T-helper 17 cell (primary cell): ENCODE measurements at places on chromosomes 16 and 17. TPM values are rescaled to one million over a fixed set of nuclear protein-coding genes. Genes with fewer than 3 reads are reported as not detected.

FTO gene
- total RNA-seq: 53.3 TPM

- H3K36me3 ChIP-seq: no peaks in the 10 kb centered on the region
- no peak overlapping the region for H3K27ac ChIP-seq
- peak overlapping the region; percentile 90 for H3K4me3 ChIP-seq
- peaks cover 21% of the 10 kb centered on the region for H3K4me1 ChIP-seq
- no peaks in the 10 kb centered on the region for H3K27me3 ChIP-seq
These were observed 902 bp downstream of the ARHGAP27 start for GRCh38 chr17:45431531-45432404.

- H3K4me3 ChIP-seq: peak overlapping the region; percentile 93
- peaks cover 23% of the 10 kb centered on the region for H3K36me3 ChIP-seq
- no peak for DNase-seq
- H3K4me1 ChIP-seq: peaks cover 48% of the 10 kb centered on the region
- H3K27ac ChIP-seq: peak overlapping the region; percentile 100
These were observed 5.2 kb downstream of the EVI2B start for GRCh38 chr17:31308372-31309334.

GRCh38 chr16:75445298-75445697 is 12.0 kb upstream of the CFDP1 start:
- no peaks in the 10 kb centered on the region for H3K27me3 ChIP-seq
- H3K4me1 ChIP-seq: peaks cover 9% of the 10 kb centered on the region
- no peak overlapping the region for H3K27ac ChIP-seq

GRCh38 chr17:49851387-49852291 is 3.8 kb upstream of the TAC4 start:
- no peaks in the 10 kb centered on the region for H3K36me3 ChIP-seq
- H3K27me3 ChIP-seq: peaks cover 4% of the 10 kb centered on the region
- peak overlapping the region; percentile 96 for H3K4me3 ChIP-seq
- DNase-seq: peak; percentile 63

GRCh38 chr17:49315551-49316257 is 46.3 kb downstream of the ZNF652 start:
- H3K27ac ChIP-seq: peak overlapping the region; percentile 79
- H3K27me3 ChIP-seq: no peaks in the 10 kb centered on the region
- peaks cover 8% of the 10 kb centered on the region for H3K36me3 ChIP-seq
- peaks cover 22% of the 10 kb centered on the region for H3K4me1 ChIP-seq
- peak; percentile 58 for DNase-seq

- peak overlapping the region; percentile 19 for H3K27ac ChIP-seq
- peaks cover 2% of the 10 kb centered on the region for H3K36me3 ChIP-seq
- H3K27me3 ChIP-seq: no peaks in the 10 kb centered on the region
- peaks cover 22% of the 10 kb centered on the region for H3K4me1 ChIP-seq
These were observed 16.0 kb downstream of the DCUN1D3 start for GRCh38 chr16:20884240-20884556.

DNA sequence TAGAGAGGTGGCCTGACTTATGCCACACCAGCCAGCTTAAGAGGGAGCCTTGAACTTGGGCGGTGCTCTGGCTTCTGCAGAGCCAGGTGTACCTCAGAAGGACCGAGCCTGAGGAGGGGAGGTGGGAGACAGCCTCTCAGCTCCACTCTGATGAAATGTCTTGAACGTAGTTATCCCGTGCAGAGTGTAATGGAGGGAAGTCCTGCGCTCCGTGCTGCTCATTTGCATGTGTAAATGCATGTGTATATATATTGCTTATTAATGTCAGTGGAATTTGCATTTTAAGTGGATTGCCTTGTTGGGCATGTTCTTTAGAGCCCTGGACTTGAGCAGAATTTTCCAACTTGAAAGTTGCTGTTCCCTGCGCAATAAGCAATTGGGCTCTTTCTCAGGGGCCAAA is 264.9 kb upstream of the SDK2 start:
- no peak for DNase-seq
- H3K27me3 ChIP-seq: peaks cover 67% of the 10 kb centered on the region
- H3K36me3 ChIP-seq: peaks cover 2% of the 10 kb centered on the region
- H3K4me3 ChIP-seq: no peak overlapping the region

DNA sequence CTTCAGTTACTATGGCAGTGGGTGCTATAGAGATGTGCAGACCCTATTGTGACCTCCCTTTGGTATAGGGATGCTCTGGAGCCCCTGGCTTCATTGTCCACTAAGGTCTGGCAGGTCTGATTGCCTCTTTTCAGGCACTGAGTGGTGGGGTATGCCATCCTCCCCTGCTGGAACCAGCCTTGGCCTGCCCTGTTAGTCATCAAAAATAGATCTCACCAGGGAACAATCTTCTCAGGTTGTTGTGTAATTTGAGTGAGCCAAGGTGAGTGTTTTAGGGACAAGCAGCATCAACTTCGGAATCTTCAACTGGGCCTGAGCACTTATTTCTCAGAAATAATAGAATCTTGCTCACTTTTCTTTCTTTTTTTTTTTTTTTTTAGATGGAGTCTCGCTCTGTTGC is 19.6 kb downstream of the HMOX2 start:
- DNase-seq: no peak
- H3K36me3 ChIP-seq: no peaks in the 10 kb centered on the region
- peaks cover 55% of the 10 kb centered on the region for H3K4me1 ChIP-seq
- H3K4me3 ChIP-seq: no peak overlapping the region
- H3K27me3 ChIP-seq: no peaks in the 10 kb centered on the region
- H3K27ac ChIP-seq: peak overlapping the region; percentile 79

GRCh38 chr17:21564262-21564661 is 128.1 kb upstream of the KCNJ18 start:
- H3K36me3 ChIP-seq: no peaks in the 10 kb centered on the region
- H3K27ac ChIP-seq: no peak overlapping the region
- H3K27me3 ChIP-seq: peaks cover 43% of the 10 kb centered on the region
- H3K4me1 ChIP-seq: no peaks in the 10 kb centered on the region
- DNase-seq: no peak

DNA sequence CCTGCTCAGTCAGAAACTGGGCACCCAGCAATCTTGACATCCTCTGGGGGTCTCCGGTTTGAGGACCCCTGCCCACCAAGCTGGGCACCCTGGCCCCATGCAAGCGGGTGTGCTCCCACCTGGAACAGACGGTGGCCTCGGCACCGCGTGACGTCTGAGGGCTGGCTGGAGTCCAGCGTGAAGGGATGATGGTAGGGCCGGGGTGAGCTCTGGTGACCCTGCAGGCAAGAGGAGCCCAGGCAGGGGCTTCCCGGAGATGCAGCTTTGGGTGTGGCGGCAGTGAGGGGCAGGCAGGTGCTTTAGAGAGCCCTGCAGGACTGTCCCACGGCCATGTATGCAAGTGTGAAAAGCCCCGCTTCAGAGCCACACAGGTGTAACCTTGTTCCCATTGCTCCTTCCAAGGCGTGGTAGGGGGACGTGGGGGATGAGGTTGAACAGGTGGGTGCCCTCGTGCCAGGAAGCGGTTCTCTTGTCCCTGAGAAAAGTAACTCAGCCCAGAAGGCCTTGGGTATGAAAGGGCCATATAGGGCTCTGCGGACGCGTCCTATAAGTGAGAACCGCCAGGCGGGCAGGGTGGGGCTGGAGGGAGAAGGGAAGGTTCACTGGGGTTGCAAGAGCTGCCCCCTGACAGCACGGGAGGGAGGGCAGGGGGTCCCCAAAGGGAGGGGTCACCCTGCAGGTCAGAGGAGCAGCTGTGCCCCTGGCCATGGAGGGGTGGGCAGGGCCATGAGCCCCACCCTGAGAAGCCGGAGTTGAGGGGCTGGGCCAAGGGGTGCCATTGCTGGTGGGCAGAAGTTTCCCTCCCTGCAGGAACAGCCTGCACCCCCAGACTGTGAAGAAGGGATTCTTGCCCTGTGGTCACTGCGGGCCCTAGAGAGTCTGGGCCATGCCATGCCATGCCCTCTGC is 9.2 kb downstream of the RGS11 start:
- peaks cover 5% of the 10 kb centered on the region for H3K36me3 ChIP-seq
- DNase-seq: no peak

DNA sequence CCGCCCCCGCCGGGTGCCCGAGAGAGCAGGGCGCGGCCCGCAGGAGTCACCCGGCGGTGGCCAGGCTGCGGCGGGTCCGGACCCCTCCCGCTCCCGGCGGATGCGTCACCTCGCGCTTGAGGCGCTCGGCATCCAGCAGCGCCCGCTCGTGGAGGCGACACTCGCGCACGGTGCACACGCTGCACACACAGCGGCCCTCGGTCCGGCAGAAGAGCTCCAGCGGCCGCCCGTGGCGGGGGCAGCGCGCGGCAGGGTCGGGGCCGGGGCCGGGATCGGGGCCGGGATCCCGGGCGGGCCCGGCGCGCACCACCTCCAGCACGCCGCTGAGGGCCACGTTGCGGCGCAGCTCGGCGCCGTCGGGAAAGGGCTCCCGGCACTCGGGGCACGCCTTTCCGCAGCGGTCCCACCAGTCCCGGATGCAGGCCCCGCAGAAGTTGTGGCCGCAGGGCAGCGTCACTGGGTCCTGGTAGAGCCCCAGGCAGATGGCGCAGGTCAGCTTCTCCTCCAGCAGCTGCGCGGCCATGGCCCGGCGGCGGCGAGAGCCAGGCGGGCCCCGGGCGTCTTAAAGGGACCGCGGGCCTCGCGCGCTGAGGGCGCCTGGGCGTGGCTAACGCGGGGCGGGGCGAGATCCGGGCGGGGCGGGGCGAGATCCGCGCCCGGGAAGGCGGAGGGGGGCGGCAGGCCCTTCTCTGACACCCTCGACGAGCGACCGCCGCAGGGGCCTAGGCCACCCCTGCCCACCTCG is at the start of gene TRIM65:
TRIM65 (minus strand) TSS at position 537 of the 745 bp plus-strand sequence; CDS start at position 523, 14 bp downstream.
- DNase-seq: peak; percentile 62
- H3K4me1 ChIP-seq: peaks cover 21% of the 10 kb centered on the region
- H3K4me3 ChIP-seq: peak within 1 kb of the TSS; percentile 89
- H3K36me3 ChIP-seq: no peaks in the 10 kb centered on the region
- peak within 1 kb of the TSS; percentile 88 for H3K27ac ChIP-seq

DNA sequence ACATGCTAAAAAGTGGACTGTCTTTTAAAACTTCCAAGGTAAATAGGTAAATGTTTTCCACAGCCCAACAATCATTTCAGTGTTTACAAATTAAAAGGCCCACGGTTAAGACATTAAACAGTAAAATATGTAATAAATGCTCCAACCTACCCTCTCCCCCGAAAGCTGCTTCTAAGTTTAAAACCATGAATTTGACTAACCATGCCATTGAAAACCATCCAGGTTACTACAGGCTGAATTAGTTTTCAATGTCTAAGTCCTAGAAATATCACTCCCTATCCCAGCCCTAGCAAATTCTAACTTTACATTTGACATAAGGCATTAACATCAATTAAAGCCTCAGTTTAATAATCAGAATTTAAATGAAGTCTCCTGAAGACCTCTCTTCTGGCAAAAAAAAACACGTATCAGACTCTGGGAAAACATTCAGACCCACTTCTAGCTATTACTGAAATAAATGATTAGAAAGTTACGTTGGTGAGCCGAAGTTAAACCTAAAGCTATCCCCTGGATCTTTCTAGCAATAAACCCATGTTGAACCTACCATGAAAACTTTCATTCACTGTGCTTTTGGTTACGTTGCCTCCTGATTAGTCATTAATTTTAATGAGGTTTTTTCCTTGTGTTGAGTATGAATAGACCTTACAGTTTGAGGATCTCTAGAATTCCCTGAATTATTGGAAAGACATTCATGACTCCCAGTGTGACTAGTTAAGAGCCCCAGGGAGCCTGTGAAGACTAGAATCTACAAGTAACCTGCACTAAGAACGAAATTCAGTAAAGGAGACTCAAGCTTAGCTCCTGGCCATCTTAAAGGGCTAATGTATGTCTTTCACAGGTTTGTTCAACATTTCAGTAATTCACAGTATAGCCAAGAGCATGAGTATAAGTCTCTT is 1.7 kb upstream of the POLG2 start:
- no peaks in the 10 kb centered on the region for H3K27me3 ChIP-seq
- peaks cover 17% of the 10 kb centered on the region for H3K36me3 ChIP-seq
- DNase-seq: no peak
- H3K27ac ChIP-seq: peak overlapping the region; percentile 100
- H3K4me1 ChIP-seq: peaks cover 73% of the 10 kb centered on the region

GRCh38 chr17:62673614-62674362 is 46.3 kb downstream of the MRC2 start:
- DNase-seq: no peak
- no peak overlapping the region for H3K27ac ChIP-seq
- H3K27me3 ChIP-seq: no peaks in the 10 kb centered on the region
- H3K4me1 ChIP-seq: peaks cover 7% of the 10 kb centered on the region
- no peak overlapping the region for H3K4me3 ChIP-seq

- H3K4me3 ChIP-seq: peak within 1 kb of the TSS; percentile 92
- peaks cover 11% of the 10 kb centered on the region for H3K4me1 ChIP-seq
- H3K27ac ChIP-seq: peak within 1 kb of the TSS; percentile 54
- no peak for DNase-seq
These were observed at the start of gene TPPP3 for GRCh38 chr16:67393111-67393787. TSS of gene TPPP3 (minus strand) at chr16:67393498. CDS start at chr16:67391111, 2,387 bp downstream.

GRCh38 chr17:27798376-27798775 is 2.0 kb downstream of the NOS2 start:
- H3K36me3 ChIP-seq: peaks cover 10% of the 10 kb centered on the region
- H3K27me3 ChIP-seq: peaks cover 65% of the 10 kb centered on the region
- H3K4me3 ChIP-seq: no peak overlapping the region
- H3K4me1 ChIP-seq: peaks cover 12% of the 10 kb centered on the region
- DNase-seq: no peak

RAB26 gene
- 0.21 TPM for total RNA-seq

KRT31 gene
- total RNA-seq: not detected

DNA sequence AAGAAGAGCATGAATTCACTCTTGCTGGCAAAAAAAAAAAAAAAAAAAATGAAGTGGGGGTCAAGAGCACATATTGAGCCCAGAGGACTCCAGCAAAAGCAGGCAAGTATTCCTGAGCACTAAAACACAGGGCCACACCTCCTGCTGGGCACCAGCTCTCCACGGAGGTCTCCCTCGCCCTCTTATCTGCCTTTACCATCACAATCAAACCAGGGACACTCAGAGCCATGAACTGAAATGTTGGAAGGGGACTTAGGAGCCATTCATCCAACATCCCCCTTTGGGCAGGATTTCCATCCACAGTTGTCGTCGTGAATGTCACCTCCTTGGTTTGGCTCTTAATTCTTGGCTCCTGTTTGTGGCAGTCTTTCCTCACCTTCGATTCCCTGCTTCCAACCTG is 89.8 kb upstream of the GNAO1 start:
- no peak overlapping the region for H3K27ac ChIP-seq
- DNase-seq: no peak
- no peaks in the 10 kb centered on the region for H3K4me1 ChIP-seq

GRCh38 chr17:57516290-57517230 is 228.5 kb downstream of the CCDC182 start:
- H3K27ac ChIP-seq: no peak overlapping the region
- H3K4me3 ChIP-seq: no peak overlapping the region

CASKIN2 gene
- total RNA-seq: 0.08 TPM

GRCh38 chr16:65353183-65353582 is 231.3 kb upstream of the CDH11 start:
- H3K4me3 ChIP-seq: no peak overlapping the region
- no peak overlapping the region for H3K27ac ChIP-seq
- no peaks in the 10 kb centered on the region for H3K4me1 ChIP-seq
- no peaks in the 10 kb centered on the region for H3K27me3 ChIP-seq
- DNase-seq: no peak

- no peak for DNase-seq
- H3K36me3 ChIP-seq: no peaks in the 10 kb centered on the region
- no peaks in the 10 kb centered on the region for H3K27me3 ChIP-seq
- H3K4me3 ChIP-seq: no peak overlapping the region
- H3K27ac ChIP-seq: no peak overlapping the region
These were observed 26.2 kb upstream of the RHBDL3 start for GRCh38 chr17:32239456-32239855.

- no peaks in the 10 kb centered on the region for H3K27me3 ChIP-seq
- no peak for DNase-seq
- peaks cover 5% of the 10 kb centered on the region for H3K4me1 ChIP-seq
- no peak overlapping the region for H3K4me3 ChIP-seq
- H3K27ac ChIP-seq: no peak overlapping the region
These were observed 67.1 kb downstream of the CLEC18A start for GRCh38 chr16:70018254-70018653.

NUTF2 gene
- total RNA-seq: 46.6 TPM

EVI2B gene
- 106 TPM for total RNA-seq

SYCE1L gene
- total RNA-seq: 4.0 TPM

PERCC1 gene
- not detected for total RNA-seq
